CD8-positive, alpha-beta memory T cell (primary cell): ENCODE measurements at places on chromosomes 3 and 15. TPM values are rescaled to one million over a fixed set of nuclear protein-coding genes. Genes with fewer than 3 reads are reported as not detected.

RAB5A gene
- total RNA-seq: 68.6 TPM

CCK gene
- not detected for total RNA-seq

DNA sequence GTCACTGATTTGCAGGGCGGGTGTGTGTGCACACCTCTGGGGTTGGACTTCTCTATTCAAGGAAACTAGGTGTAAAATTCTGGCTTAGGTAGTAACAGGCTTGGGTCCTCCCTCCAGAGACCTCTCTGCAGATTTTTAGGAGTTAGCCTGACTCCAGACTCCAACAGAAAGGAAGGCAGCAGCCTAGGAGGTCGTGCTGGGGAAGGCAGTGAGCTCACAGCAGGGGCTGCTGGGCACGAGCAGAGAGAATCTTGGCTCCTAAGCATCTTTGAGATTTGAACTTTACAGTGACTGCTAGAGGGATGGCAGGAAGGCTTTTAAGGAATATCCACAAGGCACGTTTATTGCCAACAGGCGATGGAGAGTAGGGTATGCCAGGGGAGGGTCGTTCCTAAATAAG is 612.6 kb downstream of the FOXP1 start:
- H3K27me3 ChIP-seq: no peaks in the 10 kb centered on the region
- H3K36me3 ChIP-seq: peaks cover 87% of the 10 kb centered on the region
- DNase-seq: no peak
- H3K4me1 ChIP-seq: no peaks in the 10 kb centered on the region
- H3K4me3 ChIP-seq: no peak overlapping the region

GOLGA6L4 gene
- 0.62 TPM for total RNA-seq

- DNase-seq: no peak
- peaks cover 12% of the 10 kb centered on the region for H3K4me1 ChIP-seq
- no peak overlapping the region for H3K27ac ChIP-seq
- no peaks in the 10 kb centered on the region for H3K36me3 ChIP-seq
- H3K4me3 ChIP-seq: no peak overlapping the region
Measured at GRCh38 chr15:63448266-63448665, 56.1 kb upstream of the USP3 start.

DNA sequence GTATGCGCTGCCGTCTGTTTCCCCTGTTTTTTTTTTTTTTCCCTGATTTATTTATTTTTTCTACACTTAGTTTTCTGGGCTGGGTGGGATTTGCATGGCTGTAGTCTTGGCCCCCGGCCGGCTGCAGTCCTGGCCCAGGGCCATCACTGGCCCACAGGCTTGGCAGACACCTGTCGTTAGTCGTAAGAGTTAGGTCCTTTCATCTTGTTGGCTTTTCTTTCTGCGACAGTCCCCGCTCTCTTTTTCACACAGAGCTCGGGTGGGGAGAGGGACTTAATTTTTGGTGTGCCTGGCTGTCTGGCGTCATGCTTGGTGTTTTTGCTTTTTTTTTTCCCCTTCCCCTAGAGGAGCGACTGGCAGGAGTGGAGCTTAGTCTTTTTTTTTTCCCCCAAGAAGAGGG is 183.4 kb downstream of the KLF13 start:
- no peaks in the 10 kb centered on the region for H3K36me3 ChIP-seq
- DNase-seq: no peak
- no peaks in the 10 kb centered on the region for H3K27me3 ChIP-seq
- no peak overlapping the region for H3K27ac ChIP-seq
- peaks cover 11% of the 10 kb centered on the region for H3K4me1 ChIP-seq
- no peak overlapping the region for H3K4me3 ChIP-seq

GRCh38 chr3:38049358-38050126 is 10.5 kb downstream of the DLEC1 start:
- no peak overlapping the region for H3K4me3 ChIP-seq
- H3K27me3 ChIP-seq: no peaks in the 10 kb centered on the region
- H3K4me1 ChIP-seq: no peaks in the 10 kb centered on the region
- no peak for DNase-seq
- no peaks in the 10 kb centered on the region for H3K36me3 ChIP-seq

- no peaks in the 10 kb centered on the region for H3K36me3 ChIP-seq
- H3K4me3 ChIP-seq: no peak overlapping the region
- H3K4me1 ChIP-seq: peaks cover 32% of the 10 kb centered on the region
- no peak for DNase-seq
- no peaks in the 10 kb centered on the region for H3K27me3 ChIP-seq
Measured at GRCh38 chr3:179158336-179159039, 10.3 kb downstream of the PIK3CA start.

- no peaks in the 10 kb centered on the region for H3K4me1 ChIP-seq
- H3K36me3 ChIP-seq: no peaks in the 10 kb centered on the region
- DNase-seq: no peak
- no peak overlapping the region for H3K4me3 ChIP-seq
Measured at GRCh38 chr15:85280203-85280602, 100.2 kb upstream of the AKAP13 start.

DNA sequence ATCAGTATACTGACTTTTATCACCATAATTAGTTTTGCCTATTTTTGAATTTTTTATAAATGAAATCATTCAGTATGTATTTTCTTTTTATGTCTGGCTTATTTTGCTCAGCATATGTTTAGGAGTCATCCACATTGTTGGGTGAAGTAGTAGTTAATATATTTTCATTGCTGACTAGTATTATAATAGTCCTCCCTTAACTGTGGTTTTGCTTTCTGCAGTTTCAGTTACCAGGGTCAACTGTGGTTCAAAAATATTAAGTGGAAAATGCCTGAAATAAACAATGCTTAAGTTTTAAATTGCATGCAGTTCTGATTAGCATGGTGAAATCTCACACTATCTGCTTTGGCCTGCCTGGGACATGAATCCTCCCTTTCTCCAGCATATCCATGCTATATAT is 39.5 kb upstream of the PRR23C start:
- H3K27ac ChIP-seq: no peak overlapping the region
- DNase-seq: no peak
- no peaks in the 10 kb centered on the region for H3K27me3 ChIP-seq
- H3K4me1 ChIP-seq: no peaks in the 10 kb centered on the region
- H3K36me3 ChIP-seq: no peaks in the 10 kb centered on the region

GRCh38 chr3:98645039-98645438 is 51.6 kb upstream of the CPOX start:
- H3K4me1 ChIP-seq: no peaks in the 10 kb centered on the region
- no peak overlapping the region for H3K27ac ChIP-seq
- DNase-seq: no peak
- H3K36me3 ChIP-seq: no peaks in the 10 kb centered on the region
- no peaks in the 10 kb centered on the region for H3K27me3 ChIP-seq

DNA sequence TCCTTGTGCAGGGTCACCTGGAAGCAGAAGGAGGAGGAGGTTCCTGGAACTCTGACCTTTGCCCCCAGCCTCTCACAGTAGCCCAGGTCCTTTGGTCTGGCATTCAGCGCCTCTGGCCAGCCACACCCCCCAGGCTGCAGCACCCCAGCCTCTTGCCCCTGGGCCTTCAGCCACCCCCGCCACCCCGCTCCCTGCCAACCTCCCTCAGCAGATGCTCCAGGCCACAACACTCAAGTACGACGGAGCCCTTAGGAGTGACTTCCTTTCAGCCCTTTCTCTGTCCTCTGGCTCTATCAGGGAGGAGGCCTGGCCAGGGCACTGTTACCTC is 45.2 kb downstream of the GRIP2 start:
- no peaks in the 10 kb centered on the region for H3K36me3 ChIP-seq
- DNase-seq: no peak
- no peak overlapping the region for H3K4me3 ChIP-seq
- no peak overlapping the region for H3K27ac ChIP-seq

DNA sequence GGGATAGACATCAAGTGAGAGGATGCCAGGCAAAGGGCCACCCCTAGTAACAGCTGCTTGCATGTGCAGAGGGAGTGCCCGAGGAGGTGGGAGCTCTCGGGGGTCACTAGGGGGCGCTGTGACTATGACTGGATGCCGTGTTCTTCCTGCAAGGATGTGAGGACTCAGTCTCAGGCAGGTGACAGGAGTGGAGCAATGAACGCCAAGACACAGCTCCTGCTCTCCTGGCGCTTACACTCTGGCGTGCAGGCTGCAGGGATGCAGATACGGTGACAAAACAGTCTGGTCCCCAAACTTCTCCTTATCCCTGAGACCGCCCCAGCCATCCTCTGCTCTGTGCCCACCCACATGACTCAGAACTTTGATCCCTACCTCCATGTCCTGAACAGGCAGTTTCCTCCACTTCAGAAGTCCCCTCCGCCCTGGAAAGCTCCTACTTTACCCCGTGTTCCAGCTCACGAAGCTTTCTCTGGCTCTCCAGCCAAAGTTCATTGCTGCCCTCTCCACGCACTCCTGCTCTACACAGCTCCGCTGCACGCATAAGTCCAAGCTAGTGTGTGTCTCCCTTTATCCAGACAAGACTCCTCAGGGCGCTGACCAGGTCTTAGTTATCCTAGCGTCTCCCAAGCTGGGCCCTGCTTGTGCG is 14.7 kb downstream of the RHOV start:
- no peak overlapping the region for H3K27ac ChIP-seq
- no peaks in the 10 kb centered on the region for H3K27me3 ChIP-seq
- no peaks in the 10 kb centered on the region for H3K36me3 ChIP-seq
- peak; percentile 74 for DNase-seq

NOX5 gene
- total RNA-seq: not detected

DNA sequence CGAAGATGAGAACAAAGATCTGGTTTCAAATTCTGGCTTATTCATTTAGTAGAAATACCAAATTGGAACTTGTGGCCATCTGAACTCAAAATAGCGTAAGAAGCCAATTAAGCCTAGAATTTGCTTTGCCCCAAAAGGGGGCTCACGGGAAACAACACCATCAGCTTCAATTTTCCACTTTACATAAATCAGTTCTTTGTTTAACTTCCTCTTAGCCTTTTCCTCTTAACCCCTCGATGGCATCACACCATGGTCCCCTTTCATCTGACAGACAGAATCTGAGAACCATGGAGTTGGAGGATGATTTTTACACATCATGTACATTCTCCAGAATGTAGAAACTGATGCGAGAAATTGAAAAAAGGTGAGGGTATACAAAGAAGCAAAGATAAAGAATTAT is 207.0 kb downstream of the FOXP1 start:
- no peaks in the 10 kb centered on the region for H3K27me3 ChIP-seq
- peaks cover 43% of the 10 kb centered on the region for H3K4me1 ChIP-seq
- DNase-seq: no peak
- no peak overlapping the region for H3K27ac ChIP-seq
- no peak overlapping the region for H3K4me3 ChIP-seq

DUOXA1 gene
- total RNA-seq: not detected

DNA sequence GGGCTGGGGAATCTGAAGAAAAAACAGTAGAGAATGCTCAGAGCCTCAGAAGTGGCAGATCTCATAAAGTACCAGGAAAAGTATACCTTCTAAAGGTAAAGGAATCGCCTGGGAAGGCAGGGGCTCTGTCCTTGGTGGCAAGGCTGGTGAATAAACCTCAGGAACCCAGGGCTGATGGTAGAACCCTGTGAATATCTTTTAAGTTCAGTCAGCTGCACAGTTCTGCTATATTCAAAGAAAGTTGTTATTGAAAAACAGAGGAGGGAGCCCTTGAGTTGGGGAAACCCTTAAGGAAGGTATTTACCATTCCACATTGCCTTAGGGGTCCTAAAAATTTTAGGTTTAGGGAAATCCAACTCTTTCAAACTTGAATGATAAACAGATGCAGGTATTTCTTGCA is 31.2 kb downstream of the ZPLD1 start:
- no peak for DNase-seq
- no peak overlapping the region for H3K27ac ChIP-seq
- H3K36me3 ChIP-seq: no peaks in the 10 kb centered on the region
- H3K27me3 ChIP-seq: no peaks in the 10 kb centered on the region
- H3K4me3 ChIP-seq: no peak overlapping the region

DNA sequence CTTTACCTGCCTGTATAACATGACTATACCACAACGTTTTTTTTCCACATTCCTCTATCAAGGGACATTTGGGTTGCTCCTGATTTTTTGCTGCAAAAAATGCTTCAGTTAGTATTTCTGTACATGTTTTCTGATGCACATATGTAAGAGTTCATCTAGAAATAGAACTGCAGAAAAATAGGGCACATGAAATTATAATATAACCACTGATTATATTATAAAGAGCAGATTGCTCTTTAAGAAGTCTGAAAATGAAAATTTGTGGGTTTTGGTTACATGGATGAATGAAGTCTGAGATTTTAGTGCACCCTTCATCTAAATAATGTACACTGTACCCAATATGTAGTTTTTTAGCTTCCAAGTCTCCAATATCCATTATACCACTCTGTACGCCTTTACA is 130.1 kb upstream of the PTX3 start:
- no peaks in the 10 kb centered on the region for H3K4me1 ChIP-seq
- no peak overlapping the region for H3K27ac ChIP-seq
- DNase-seq: no peak

RHOA gene
- total RNA-seq: 478 TPM

GRCh38 chr3:53491276-53491675 is 3.1 kb upstream of the CACNA1D start:
- no peak for DNase-seq
- H3K27me3 ChIP-seq: peaks cover 4% of the 10 kb centered on the region
- H3K27ac ChIP-seq: no peak overlapping the region
- no peaks in the 10 kb centered on the region for H3K4me1 ChIP-seq
- no peaks in the 10 kb centered on the region for H3K36me3 ChIP-seq

CDHR4 gene
- total RNA-seq: not detected

PFN2 gene
- 3.4 TPM for total RNA-seq

GRCh38 chr3:157782236-157782635 is 279.0 kb upstream of the VEPH1 start:
- H3K4me3 ChIP-seq: no peak overlapping the region
- no peak overlapping the region for H3K27ac ChIP-seq
- no peaks in the 10 kb centered on the region for H3K36me3 ChIP-seq
- DNase-seq: no peak
- no peaks in the 10 kb centered on the region for H3K4me1 ChIP-seq
- H3K27me3 ChIP-seq: no peaks in the 10 kb centered on the region

DNA sequence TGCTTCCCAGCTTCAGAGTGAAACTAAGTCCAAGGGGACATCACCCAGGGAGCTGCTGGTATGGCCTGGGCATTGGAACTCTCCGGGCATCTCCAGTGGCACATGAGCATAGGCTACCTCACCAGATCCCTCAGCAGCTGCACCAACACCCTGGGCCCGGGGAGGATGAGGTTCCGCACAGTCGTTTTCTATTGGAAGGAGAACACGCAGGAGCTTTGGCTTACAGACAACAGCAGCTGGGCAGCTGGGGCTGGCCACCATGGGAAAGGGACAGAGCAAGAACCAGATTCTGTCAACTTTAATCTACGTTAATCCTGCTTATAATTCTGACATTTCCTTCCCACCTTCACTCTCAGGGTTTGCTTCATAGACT is 65.5 kb downstream of the MYO1E start:
- no peak for DNase-seq
- H3K4me1 ChIP-seq: no peaks in the 10 kb centered on the region
- no peak overlapping the region for H3K4me3 ChIP-seq
- no peaks in the 10 kb centered on the region for H3K27me3 ChIP-seq

GOLGA8J gene
- total RNA-seq: 0.11 TPM

CTDSPL2 gene
- total RNA-seq: 69.8 TPM

- H3K36me3 ChIP-seq: no peaks in the 10 kb centered on the region
- H3K27me3 ChIP-seq: no peaks in the 10 kb centered on the region
- H3K27ac ChIP-seq: no peak overlapping the region
- H3K4me1 ChIP-seq: no peaks in the 10 kb centered on the region
Measured at GRCh38 chr15:39543651-39544050, 37.2 kb upstream of the THBS1 start.
